ENCODE measurements at places on chromosomes 6 and 20.

DNA sequence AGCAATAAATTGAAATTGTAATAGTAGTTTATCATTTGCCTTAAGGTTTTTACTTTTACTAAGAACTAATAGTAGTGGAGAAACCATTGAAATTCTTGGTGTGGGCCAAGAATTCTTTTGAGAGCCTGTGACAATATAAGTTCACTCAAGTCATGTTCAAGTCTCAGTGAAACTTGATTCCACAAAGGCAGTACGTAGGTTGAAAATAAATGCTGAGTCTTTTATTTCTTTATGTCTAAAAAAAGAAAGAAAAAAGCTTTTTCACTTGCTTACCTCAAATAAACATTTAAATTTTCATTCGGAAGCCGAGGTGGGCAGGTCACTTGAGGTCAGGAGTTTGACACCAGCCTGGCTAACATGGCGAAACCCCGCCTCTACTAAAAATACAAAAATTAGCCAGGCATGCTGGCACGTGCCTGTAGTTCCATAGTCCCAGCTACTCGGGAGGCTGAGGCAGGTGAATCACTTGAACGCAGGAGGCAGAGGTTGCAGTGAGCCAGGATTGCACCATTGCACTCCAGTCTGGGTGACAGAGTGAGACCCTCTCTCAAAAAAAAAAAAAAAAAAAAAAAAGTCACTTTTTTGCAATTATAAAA is 57.8 kb upstream of the NELFCD start:
- DNase-seq = no peak

GRCh38 chr20:51495921-51496545 is 46.5 kb downstream of the NFATC2 start:
- DNase-seq = no peak

GRCh38 chr6:135438907-135439535 is 58.5 kb downstream of the AHI1 start:
- DNase-seq = no peak

GRCh38 chr20:49054056-49054643 is 8.0 kb downstream of the CSE1L start:
- no peak for DNase-seq

DNA sequence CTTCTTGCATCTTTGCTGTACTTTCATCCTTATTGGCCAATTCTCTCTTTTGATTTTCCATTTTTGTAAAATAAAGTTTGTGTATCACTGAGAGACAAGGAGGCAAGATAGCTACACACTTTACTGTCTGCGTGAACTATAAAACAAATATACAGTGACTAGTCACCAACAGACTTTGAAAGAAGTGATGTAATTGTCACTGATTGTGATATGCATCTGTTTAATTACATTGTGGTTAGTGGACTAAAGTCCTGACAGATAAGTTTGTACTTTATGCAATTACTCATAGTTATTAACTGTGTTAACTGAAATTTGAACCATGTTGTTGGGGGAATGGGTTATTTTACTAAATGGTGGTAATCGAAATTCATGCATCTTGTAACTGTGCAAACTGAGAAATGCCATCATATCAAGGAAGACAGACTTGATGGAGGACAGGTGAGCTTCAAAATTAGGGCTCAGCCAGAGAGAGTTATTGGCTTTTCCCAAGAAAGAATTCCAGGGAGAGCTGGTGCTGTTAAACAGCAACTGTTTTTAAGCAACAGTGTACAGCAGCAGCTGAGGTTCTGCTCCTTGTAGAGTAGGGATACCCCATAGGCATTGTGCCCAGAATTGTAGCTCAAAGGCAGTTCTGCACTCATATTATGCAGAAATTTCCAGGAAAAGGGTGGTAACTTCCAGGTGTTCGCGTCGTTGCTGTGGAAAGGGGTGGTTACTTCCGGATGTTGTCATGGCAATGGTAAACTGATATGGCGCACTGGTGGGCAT is 62.9 kb downstream of the EFHC1 start:
- DNase-seq = no peak

DNA sequence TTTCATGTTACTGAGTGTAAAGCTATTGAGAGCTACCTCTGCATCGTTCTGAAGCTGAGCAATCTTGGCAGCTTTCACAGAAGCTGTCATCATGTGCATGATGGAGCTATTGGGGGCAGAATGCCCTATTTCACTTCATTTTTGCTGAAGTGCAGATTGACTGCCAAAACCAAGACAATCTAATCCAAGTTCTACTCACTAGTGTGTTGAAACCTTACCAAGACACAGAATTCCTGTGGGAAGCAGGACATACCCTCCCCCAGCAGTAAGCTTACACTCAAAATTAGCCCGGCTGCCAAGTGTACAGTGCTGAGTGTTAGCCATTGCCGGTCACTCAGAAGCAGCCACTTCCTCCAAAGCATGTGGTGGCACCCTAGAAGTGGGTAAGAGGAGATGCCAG is 177.3 kb upstream of the TENT5A start:
- DNase-seq = no peak

Measured in activated T-helper 1 cell treated with Interleukin-2 at 50 U/mL for 16 hours (primary cell).